ENCODE measurements at places on chromosomes 4 and X. TPM values are rescaled to one million over a fixed set of nuclear protein-coding genes. Genes with fewer than 3 reads are reported as not detected.

Gene SLC9B1
- total RNA-seq = 0.24 TPM

Gene S100P
- not detected for total RNA-seq

Gene S100G
- not detected for total RNA-seq

Gene TLR10
- total RNA-seq = not detected

Gene APBB2
- 122 TPM for total RNA-seq

Gene STAG2
- 38.3 TPM for total RNA-seq

Gene HHIP
- total RNA-seq = 143 TPM

Gene SPOCK3
- 2.0 TPM for total RNA-seq

Gene GPR78
- total RNA-seq = not detected

Gene ZCCHC18
- 1.1 TPM for total RNA-seq

Gene HAND2
- not detected for total RNA-seq

Gene STOX2
- total RNA-seq = 1.1 TPM

Gene ZNF81
- 3.3 TPM for total RNA-seq

Gene L1CAM
- total RNA-seq = 1.6 TPM

Gene CDKL5
- 3.9 TPM for total RNA-seq

Gene MXRA5
- total RNA-seq = 0.44 TPM

Gene KLF8
- 0.99 TPM for total RNA-seq

Gene FRMPD3
- not detected for total RNA-seq

Gene BRS3
- total RNA-seq = not detected

Gene DAPP1
- total RNA-seq = not detected

Gene TAF7L
- total RNA-seq = 1.7 TPM

Gene CTAG2
- total RNA-seq = not detected

Gene TREX2
- total RNA-seq = 1.4 TPM

Gene TLR2
- total RNA-seq = 8.8 TPM

Gene SMARCA1
- 48.2 TPM for total RNA-seq

Gene GPM6B
- 0.06 TPM for total RNA-seq

Gene BCLAF3
- total RNA-seq = 4.7 TPM

Gene ENPP6
- total RNA-seq = 0.76 TPM

Gene FGA
- not detected for total RNA-seq

Gene GPR82
- not detected for total RNA-seq

Gene CCNI
- total RNA-seq = 172 TPM

Gene FRAS1
- 23.1 TPM for total RNA-seq

Gene XAGE2
- not detected for total RNA-seq

Gene PCYT1B
- total RNA-seq = not detected

Gene AREG
- 7.7 TPM for total RNA-seq

Gene UGT2B11
- total RNA-seq = not detected

Gene GSTCD
- 10.2 TPM for total RNA-seq

Gene CCNA2
- 24.0 TPM for total RNA-seq

Gene CT55
- total RNA-seq = not detected

Gene RTL5
- total RNA-seq = 1.9 TPM

Gene EDA
- 0.10 TPM for total RNA-seq

Gene CENPE
- total RNA-seq = 8.1 TPM

Gene IL2RG
- total RNA-seq = not detected

Gene MAGEE2
- not detected for total RNA-seq

Gene MAGEA1
- total RNA-seq = not detected

Gene LANCL3
- total RNA-seq = 0.29 TPM

Gene RHOXF1
- not detected for total RNA-seq

All from glomerular endothelial cell (primary cell).